ENCODE measurements at places on chromosomes 13 and 19.

- DNase-seq, result no peak
Observed at GRCh38 chr13:60066226-60066625, 97.5 kb downstream of the DIAPH3 start.

- DNase-seq, result no peak
Observed at GRCh38 chr19:52716522-52716921, 18.3 kb downstream of the ZNF611 start.

GRCh38 chr19:37983916-37984315 is 76.9 kb downstream of the SIPA1L3 start:
- DNase-seq, result no peak

DNA sequence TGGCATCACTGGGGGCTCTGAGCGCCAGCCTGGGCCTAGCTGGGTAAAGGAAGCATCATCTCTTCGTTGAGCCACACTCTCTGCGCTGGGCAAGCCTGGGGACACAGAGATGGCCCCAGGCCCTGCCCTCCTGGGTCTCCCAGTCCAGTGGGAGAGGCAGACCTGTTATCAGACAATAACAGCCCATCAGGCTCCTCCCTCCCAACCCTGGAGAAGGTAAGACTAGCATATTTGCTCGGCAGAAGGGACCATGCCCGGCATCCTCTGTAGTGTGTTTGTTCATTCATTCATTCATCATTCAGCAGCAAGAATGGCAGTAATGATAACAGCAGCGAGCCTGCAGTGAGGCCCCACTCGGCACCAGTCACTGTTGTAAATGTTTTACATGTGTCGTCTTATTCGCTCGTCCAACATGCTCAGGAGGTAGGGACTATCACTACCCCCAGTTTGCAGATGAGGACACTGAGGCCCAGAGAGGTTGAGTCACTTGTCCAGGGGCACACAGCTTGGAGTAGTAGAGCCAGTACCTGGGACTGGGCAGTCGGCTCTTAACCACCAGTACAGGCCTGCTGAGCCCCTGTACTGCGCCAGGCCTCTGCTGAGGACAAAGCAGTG is 33.2 kb downstream of the PAK4 start:
- no peak for DNase-seq

GRCh38 chr19:13848798-13849676 is 27.9 kb upstream of the NANOS3 start:
- DNase-seq, result no peak

DNA sequence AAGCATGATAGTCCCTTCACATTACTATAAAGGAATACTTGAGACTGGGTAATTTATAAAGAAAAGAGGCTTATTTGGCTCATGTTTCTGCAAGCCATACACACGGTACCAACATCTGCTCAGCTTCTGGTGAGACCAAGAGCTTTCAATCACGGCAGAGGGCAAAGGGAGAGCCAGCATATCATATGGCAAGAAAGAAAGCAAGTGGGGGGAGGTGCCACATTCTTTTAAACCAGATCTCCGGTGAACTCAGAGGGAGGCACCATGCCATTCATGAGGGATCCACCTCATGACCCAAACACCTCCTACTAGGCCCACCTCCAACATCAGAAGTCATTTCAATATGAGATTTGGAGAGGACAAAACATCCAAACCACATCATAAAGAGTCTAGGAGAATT is 20.3 kb downstream of the XPO4 start:
- DNase-seq, result no peak

- DNase-seq, result no peak
Observed at GRCh38 chr19:12720851-12721655, 2.7 kb downstream of the TNPO2 start.

GRCh38 chr13:26855921-26856320 is 95.3 kb upstream of the GPR12 start:
- no peak for DNase-seq

DNA sequence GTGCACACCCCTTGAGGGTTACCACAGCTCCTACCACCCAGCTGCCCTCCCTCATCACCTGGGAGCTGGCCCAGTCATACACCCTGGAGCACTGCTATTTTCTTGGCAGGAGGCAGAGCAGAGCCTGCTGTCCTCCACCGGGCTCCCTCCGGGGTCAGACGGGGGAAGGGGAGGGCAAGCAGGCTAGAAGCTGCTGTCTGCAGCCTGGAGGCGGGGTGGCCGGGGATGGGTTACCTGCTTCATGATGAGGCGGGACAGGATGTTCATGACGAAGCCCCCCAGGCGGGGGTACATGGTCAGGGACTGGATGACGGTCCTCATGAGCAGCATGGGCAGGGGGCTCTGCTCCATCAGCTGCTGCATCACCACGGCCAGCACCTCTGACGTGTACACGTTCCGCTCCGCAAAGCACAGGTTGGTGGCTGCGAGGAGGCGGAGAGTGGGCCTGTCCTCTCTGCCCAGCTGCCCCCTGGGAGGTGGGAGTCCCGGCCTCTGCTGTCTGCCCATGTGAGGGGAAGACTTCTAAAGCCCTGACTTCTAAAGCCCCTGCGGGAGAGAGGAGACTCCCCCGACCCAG is 2.7 kb upstream of the RSPH6A start:
- no peak for DNase-seq

GRCh38 chr13:40540328-40541044 is 126.0 kb downstream of the FOXO1 start:
- no peak for DNase-seq

GRCh38 chr13:102879793-102880499 is 34.1 kb downstream of the ERCC5 start:
- no peak for DNase-seq

GRCh38 chr19:54464044-54464629 is 559 bp upstream of the LENG9 start:
- DNase-seq, result peak; percentile 63

DNA sequence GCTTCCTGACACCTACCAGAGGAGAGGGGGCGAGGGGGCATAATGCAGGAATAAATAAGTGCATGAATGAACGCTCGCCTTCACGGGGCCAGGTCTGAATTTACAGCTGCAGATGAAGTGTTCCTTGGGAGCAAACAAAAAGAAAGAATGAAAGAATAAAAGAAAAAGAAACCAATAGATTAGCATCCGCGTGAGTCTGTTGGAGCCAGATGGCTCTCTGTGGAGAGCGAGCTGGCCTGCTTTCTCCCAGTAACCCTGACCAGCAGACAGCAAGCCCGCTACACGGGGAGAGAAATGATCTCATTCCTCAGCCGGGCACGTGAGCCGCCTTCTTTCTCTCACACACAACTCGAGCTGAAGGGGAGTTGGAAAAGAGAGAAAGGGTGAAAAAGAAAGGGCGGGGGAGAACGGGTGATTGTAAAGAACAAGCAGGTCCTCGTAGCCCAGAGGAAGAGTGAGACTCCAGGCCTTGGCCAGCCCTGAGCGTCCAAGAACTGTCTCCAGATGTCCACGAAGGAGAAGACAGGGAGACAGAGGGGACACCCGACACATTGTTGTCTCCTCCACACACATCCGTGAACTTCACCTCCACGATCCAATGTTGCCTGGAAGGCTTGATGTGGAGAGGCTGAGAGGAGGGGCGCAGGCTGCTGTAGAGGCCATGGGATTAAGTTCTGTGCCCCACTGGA is 81.4 kb downstream of the RNASEH2B start:
- no peak for DNase-seq

GRCh38 chr13:21075379-21076249 is 14.2 kb upstream of the LATS2 start:
- DNase-seq, result no peak

GRCh38 chr19:40341601-40342482 is 6.4 kb downstream of the C19orf47 start:
- no peak for DNase-seq

- no peak for DNase-seq
Observed at GRCh38 chr19:41269571-41269970, 5.4 kb downstream of the HNRNPUL1 start.

- no peak for DNase-seq
Observed at GRCh38 chr13:20397896-20398295, 127.8 kb downstream of the CRYL1 start.

- no peak for DNase-seq
Observed at GRCh38 chr13:72884101-72884500, 102.2 kb downstream of the PIBF1 start.

Data from activated naive CD4-positive, alpha-beta T cell (primary cell).